ENCODE measurements at places on chromosomes 3 and 15.
A peak's percentile ranks its signal among the peaks of the same experiment; 100 is the strongest.

DNA sequence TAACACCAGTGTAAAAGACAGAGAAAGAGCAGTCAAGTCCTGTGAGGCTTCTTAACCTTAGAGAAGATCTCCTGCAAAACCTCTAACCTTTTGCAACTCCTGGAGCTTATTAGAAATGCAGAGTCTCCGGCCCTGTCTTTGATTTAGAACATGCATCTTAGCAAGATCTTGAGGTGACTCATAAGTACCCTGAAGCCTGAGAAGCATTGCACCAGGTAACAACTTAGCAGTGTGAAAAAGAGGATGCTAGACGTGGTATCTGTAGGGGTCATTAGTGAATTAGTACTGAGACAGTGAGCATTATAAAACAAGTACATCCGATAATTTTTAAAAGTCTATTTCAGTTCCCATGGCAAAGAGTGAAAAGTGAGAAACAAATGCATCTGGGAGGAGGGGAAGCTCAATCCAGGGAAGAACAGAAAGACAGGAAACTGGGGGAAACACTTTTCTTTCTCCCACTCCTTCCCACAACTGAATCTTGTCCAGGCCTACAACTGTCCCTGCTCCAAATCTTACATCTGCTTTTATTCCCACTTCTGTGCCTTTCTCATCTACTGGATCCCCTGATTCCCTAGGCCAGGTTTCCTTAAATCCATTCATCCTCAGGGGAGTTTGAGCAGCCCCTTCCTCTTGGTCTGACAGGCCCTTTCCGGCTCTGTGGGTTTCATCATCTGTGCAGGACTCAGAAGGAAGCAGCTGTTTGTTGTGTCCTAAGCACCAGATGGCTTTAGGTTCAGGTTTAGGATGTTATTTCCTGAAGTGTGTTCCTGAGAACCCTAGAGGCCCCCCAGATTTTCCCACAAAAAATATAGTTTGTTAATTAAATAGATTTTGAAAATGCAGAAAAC, 128.1 kb upstream of the IL12A start:
- DNase-seq, result peak; percentile 51

DNA sequence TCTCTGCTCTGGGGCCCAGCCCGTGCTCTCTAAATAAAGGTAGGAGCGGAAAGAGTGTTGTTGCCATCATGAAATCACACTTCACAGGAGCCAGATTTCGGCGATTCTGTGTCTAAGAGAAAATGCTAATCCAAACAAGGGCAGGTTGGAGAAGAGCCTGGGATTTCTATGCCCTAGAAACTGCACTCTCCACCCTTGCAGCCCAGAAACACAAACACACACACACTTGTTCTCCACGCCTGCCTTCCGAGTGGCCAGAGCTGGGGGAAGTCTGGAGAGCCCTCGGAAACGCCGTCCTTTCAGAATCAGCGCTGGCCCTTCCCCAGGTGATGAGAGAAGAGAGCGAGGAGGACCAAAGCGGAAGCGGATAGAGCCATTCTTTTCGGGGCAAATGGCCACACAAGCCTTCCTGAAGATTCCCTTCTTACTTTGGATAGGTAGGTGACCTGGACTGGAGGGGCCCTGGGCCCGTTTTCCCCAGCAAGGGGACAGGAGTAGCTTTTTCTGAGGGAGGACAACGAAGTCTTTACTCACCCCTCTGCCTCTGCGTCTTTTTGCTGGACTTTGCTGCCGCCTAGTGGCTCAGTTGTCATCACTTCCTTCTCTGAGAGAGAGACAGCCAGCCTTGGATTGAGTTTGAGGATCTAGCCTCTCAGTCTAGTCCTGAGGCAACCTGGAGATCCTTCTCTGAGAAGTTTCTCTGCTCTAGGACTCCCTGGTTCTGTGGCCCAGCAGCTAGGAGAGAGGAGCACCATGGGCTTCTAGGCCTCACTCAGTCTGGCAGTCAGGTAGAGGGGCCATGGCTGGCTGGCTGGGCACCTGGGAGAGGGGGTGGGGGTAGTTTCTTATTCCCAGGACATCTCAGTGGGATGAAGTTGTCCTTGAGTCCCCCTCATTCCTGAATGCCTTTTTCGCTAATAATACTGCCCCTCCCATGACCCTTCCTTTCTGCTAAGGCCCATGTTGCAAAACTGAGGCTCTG, 37.7 kb downstream of the SENP8 start:
- peak; percentile 84 for DNase-seq

GRCh38 chr15:34011481-34011880, 27.5 kb downstream of the AVEN start:
- no peak for DNase-seq

DNA sequence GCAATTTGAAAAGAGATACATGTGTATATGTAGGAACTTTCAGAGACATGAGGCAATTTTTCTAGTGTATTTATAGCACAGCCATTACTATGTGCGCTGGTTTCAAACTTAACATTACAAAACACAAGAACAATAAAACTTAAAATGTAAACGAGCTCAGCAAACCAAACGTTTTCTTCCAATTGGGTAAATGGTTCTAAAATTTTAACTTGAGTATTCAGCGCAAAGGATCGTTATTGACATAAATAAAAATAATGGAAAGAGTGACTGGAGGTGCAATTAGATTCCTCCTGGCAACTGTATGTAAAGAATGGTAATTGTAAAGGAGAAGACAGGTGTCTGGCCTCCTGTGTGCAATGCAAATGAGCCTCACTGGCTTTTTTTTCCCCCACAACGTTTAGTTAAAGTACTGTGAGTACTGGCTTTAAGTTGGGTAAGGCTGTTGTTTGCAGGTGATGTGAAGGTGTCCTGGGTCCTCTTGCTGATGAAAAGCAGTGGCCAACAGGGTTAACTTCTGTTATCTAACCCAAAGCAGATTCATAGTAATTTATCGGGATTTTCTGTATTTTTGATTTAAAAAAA, 14.1 kb upstream of the GADL1 start:
- no peak for DNase-seq

DNA sequence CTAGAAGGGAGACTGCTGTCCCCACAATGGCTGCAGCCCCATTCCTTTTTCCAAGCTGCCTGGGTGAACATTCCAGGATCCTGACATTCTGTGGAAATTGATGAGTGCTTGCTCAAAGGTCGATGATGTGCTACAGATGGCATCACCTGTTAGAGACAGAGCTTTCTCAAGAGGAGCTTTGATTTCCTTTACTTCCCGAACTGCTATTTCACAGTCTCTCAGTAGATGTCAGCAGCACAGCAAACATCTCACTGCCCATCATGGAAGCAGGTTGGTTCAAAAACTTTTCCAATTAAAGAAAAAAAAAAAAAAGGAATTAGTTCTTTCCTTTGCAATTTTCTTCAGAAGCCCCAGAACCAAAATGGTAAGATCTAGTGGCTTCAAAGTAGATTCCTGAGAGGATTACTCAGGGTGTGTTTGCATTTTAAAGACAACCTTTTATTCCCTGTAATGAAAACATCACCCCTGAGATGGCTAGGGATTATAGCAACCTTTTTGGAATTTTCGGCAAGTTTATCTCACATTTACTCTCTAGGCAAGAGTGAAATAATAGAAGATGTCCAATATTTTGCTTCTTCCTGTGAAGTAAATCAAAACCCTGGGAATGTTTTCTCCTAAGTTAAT, 44.8 kb downstream of the POLR2M start:
- DNase-seq, result peak; percentile 62

- peak; percentile 51 for DNase-seq
These were observed 169.3 kb downstream of the DPH6 start for GRCh38 chr15:35376707-35377106.

DNA sequence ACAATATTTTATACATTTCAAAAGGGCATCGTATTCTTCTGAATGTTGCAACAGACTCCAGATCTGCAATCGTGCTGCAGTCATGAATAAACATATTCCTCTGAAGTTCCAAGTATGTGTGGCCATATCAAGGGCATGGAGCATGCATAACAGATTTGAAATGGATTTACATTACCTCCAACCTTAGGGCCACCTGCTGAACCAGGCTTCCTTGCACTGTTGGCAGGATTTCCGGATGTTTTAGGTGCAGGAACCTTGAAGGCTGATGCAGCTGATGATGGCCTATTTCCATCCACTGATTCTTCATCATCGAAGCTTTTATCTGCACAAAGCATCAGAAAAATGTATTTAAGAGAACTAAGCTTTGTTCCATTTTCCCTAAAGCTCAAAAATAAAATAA, 73.5 kb downstream of the CLASP2 start:
- DNase-seq, result no peak

GRCh38 chr3:179150610-179151009, 2.5 kb downstream of the PIK3CA start:
- no peak for DNase-seq

GRCh38 chr15:90036806-90037510, 35.8 kb downstream of the ZNF710 start:
- no peak for DNase-seq

DNA sequence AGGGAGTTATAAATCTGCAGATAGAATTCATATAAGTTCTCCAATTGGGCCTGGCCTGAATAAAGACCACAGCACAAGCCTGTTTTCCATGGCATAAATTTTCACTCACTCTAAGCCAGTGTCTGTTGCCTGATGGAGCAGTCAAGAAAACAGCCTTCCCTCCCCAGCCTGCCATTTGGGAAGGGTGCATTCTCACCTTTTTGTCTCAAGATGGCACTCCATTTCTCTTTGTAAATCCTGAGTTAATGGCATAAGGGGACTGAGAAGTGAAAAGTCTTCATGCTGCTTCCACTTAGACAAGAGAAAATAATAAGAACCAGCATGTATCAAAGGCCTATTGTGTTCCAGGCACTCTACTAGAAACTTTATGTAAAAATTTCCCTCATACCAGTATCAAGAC, 115.6 kb upstream of the MANF start:
- DNase-seq, result peak; percentile 50

DNA sequence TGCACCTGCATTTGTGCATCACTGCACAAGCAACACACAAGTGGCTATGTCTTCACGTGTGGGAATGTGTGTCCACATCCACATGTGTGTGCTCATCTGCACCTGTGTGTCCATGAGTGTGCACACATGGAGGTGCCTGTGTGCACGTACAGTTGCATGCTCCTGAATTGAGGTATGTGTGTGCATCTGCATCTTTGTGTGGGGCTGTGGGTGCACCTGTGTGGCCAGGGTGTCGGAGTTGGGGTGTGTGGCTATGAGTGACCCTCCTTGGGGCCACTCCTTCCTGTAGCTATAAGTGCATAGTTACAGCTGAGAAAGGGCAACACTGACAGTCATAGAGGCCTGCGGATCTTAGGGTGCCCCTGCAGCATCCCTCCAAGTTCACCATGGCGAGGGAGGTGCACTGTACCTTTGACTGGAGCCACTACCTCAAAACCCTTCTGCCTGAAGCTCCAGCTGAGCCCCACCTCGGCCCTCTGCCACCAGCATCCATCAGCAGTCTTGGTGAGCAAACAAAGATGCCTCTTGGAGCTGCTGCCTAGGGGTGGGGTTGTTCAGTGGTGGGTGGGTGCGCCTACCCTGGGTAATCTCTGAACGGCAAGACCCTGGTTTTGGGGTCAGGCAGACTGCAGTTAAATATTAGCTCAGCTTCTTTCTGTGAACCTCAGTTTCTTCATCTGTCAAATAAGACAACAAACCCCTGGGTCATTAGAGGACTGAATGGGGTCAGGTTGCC, 5.2 kb upstream of the HHATL start:
- DNase-seq, result no peak

Measured in epithelial cell of esophagus (primary cell).